Activated CD4-positive, CD25-positive, alpha-beta regulatory T cell treated with anti-CD3 and anti-CD28 coated beads, Interleukin-2, amount 50 U/mL, for 16 hours (primary cell): ENCODE measurements at places on chromosomes 2 and 18.

DNA sequence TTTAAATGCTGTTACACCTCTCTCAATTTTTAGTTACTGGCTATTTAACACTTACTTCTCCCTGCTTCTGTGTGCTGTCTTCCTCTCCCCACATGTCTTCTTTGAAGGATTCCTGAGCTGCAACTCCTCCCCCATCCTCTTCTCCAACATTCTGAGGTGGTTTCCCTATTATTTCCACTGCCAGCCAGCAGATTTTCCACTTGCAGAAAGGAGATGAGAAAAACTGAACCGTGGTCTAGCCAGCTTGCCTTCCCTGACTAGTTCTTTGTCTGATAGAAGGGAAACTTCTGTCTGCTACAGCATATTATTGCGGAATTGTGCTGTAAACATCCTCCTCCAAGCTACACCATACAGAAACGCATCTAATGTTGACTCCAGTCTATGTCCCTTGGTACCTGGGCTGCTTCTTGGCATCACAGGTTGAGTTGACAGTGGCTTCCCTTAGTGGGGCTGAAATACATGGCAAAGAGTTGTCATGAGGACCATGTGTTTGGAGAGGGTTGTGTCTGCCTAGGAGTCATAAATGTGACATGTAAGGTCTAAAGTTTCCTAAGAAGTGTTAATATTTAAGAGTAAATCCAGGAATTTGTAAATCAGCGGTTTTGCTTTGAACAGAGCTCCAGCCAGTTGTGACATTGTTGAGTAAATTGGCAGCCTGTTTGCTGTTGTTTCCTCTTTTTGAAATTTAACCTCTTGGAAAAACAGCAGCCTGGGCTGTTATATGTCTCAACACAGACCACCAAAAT lies 68.3 kb upstream of the RND3 start:
- DNase-seq: no peak

DNA sequence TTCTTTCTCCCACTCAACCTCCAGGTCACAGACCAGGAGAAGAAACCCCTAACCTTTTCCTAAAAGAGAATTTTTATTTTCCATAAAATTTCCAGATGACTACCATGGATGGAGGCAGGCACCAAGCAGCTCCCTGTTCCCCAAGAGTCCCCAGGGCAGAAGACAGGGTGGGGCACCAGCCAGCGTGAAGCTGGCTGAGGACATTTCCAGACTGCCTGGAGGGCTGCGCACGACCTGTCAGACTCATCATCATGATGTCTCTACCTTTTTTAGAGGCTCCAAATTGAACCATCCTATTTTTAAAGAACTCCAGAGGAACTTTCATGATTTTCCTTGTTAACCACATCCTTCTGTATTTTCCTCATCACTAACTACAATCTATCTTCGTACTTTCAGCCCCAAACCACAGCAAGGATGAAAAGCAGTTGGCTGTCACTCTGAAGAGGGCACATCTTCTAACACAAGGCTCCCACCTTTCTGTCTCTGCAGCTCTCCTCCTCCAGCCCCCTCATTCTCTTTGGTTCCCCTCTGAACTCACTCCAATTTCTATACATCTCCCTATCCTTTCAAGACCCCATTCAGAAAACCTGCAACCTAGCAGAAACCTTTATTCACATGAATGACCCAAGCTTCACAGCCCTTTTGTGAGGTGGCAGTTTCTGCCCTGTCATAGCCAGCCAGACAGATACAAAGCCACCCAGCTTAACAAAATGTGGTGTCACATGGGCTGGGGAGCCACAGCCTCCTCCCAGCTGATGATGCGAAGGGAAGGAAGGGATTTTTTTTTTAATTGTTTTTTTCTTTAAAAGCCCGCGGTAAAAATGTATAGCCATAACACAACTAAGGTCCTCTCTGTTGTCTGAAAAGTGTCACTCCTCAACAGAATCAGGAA lies 11.1 kb downstream of the AMMECR1L start:
- no peak for DNase-seq

GRCh38 chr2:225030203-225030602 lies 12.1 kb downstream of the DOCK10 start:
- no peak for DNase-seq

DNA sequence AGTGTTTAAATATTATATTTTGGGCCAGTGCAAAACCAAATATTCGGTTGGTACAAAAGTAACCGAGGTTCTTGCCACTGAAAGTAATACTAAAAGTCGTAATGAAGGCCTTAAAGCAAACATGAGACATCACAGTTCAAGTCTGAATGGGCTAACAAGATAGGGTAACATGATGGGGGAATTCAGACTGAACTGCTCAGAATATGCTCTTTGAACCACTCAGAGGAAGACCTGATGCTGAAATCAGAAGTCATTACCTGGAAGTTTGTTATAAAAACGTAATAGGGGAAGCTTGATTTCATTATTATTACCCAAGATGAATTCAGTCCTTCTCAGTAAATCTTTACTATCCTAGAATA lies 26.6 kb downstream of the CDKL4 start:
- no peak for DNase-seq

DNA sequence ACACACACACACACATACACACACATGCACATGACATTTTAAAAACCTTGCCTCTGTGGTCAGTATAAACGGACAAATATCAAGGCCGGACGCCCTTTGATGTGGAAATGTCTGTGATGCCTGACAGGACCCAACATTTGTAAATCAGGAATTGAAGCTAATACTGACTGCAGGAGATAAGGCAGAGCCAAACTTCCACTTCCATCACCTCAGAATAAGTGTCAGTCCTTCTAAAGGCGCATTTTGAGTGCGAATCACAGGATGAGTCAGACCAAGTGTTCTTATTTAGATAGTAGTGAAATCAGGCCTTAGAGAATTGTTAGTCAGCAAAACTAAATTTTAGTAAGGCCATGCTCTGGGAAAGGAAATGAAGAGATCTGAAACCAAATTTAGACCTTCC lies 211.7 kb upstream of the LRATD1 start:
- DNase-seq: no peak

- no peak for DNase-seq
These were observed 256.7 kb downstream of the HDAC4 start for GRCh38 chr2:239143858-239144712.

DNA sequence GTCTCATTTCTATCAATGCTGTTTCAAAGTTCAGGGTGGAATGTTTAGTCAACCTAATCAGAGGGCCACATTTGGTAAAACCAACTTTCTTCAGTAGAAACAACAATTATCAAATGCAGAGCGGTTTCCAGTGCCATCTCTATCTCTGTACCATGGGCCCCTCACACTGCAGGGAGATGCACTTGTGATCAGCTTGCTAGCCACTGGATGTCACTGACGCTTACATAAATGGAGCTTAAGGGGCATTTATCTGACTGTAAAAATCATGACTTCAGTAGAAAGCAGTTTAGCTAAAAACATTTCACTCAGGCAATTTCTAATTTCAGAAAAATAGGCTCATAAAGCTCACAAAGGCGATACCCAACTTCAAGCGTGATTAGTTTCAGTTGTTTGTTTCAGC lies 678.0 kb downstream of the ZEB2 start:
- DNase-seq: no peak

DNA sequence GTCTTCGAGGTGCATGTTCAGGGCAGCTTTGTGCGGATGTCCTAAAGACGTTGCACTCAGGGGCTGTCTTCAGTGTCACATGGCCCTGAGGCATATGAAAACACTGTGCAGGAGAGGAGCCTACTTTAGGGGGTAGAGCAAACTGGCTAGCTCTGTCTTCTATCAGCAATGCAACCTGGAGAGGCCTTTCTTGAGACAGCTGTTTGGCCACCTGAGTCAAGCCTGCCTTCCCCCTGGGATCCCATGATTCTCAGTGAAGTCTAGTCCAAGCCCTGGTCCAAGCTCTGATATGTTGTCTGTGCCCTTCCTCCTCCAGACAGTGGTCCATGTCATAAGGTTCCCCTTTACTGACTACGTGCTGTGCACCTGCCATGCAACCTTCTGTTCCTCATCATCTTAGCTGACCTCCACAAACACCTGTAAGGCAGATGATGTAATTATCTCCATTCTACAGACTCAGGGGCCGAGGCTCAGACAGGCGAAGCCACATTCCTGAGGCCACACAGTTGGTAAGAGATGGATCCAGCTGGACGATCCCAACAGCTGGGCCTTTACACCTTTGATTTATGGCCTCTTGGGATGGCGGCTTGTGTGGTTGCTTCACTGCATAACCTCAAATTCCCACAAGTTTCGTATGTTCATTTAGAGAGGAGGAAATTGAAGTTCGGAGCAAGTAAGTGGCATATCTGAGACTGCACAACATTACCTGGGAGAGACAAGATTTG lies 109.9 kb downstream of the COPS8 start:
- no peak for DNase-seq

DNA sequence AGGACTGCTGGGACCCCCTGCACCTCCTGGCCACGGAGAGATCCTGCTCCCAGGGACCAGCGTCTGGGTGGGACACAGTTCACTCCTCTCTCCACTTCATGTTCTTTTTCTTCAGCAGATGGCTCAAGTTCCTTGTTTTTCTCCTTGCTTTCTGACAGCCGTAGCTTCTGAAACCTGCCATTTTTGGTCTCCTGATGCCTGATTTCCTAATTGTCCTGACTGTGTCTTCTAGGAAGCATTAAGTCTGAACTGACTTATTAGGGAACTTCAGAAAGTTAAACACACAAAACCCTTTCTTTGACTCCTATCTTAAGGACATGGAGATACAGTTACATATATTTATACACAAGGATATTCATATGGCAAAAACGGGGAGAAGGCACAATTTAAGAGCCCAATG lies 22.7 kb downstream of the CNNM4 start:
- no peak for DNase-seq

DNA sequence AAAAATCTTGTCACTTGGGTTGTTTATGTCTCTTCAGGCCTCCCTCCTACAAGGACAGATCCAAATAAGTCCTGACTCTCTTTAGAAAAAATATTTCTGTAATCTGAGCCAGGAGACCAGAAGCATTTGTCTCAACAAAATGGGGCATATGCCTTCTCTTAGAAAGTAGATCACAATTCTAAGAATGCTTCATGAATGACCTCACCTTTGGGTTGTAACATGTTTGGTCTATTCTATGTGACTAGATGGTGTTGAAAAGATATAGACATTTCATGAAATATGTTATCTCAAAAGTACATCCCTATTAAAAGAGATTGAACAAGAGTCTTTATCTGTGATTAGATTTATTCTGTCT lies 159.0 kb upstream of the SETBP1 start:
- DNase-seq: no peak

DNA sequence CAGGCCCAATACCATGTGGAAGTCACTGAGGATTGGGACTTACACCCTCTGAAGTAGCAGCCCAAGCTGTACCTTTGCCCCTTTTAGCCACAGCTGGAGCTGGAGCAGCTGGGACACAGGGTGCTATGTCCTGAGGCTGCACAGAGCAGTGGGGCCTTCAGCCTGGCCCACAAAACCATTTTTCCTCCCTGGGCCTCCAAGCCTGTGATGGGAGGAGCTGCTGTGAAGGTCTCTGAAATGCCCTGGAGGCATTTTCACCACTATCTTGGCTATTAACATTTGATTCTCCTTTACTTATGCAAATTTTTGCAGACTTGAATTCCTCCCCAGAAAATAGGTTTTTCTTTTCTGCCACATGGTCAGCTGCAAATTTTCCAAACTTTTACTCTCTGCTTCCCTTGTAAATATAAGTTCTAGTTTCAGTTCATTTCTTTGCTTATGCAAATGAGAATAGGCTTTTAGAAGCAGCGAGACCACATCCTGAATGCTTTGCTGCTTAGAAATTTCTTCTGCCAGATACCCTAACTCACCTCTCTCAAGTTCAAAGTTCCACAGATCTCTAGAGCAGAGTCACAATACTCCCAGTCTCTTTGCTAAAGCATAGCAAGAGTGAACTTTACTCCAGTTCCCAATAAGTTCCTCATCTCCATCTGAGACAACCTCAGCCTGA lies 213.8 kb upstream of the MGAT5 start:
- DNase-seq: no peak

- no peak for DNase-seq
These were observed 31.5 kb upstream of the TSPYL6 start for GRCh38 chr2:54287532-54287931.
